Urinary bladder (tissue), 4 donors: ENCODE measurements at places on chromosomes 6 and 20. TPM values are rescaled to one million over a fixed set of nuclear protein-coding genes. Genes with fewer than 3 reads are reported as not detected.

DNA sequence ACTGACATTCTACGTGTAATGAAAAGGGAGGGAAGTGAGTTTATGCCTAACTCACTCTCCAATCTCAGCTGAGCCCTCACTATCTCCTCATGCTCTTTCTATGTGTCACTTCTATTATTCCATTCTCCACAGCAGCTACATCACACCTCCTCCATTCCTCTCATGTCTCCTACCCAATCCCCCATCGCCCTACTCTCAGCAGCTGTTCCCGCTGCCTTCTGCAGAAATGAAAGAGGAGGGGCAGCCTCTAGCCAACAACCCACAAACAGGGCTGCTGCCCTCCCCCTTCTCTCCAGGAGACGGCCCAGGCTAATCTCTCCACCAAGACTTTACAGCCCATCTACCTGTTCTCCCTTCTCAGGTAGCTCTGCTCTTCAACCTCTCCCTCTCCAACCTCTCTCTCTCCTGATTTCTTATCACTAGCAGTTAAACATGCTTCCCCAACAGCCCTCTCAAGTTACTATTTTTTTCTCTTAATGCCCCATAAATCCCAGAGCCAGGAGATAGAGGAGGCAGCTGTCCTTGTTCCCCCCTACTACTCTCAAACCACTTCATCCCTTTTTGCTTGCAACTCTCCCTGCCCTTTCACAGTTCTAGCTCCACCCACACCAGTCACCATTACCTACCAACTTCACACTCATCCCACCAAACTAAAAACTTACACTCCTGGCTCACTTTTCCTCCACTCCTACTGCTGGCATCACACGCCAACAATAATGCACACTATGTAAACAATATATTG lies 136.5 kb downstream of the BTBD9 start:
- DNase-seq: no peak

GRCh38 chr20:46501961-46502360 lies 11.4 kb downstream of the ZNF334 start:
- DNase-seq: no peak

Gene PROKR2
- total RNA-seq: not detected

DNA sequence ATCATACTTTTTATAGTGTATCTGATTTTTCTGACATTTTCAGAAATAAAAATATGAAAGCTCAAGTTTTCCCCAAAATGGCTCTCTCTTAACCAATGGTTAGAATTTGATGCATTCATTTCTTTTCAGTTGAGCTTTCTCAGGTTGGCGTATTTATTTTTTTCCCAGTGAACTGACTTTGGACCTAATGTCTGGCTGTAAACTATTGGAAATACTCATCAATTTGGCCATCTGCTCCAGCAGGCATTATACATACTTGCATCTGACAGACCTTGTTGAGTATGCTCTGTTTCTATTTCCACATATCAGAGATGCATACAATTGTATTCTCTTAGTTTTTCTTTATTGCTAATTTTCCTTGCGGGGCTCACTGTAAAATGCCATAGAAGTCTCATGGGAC lies 1374.8 kb upstream of the MAP3K7 start:
- DNase-seq: no peak

Gene OR2J3
- not detected for total RNA-seq

GRCh38 chr6:81864124-81864523 lies 111.6 kb upstream of the TENT5A start:
- no peak for DNase-seq

GRCh38 chr20:57244221-57244585 lies 22.2 kb downstream of the BMP7 start:
- no peak for DNase-seq

Gene HAO1
- total RNA-seq: not detected
